ENCODE measurements at places on chromosomes 5 and 9.
A peak's percentile ranks its signal among the peaks of the same experiment; 100 is the strongest.

GRCh38 chr9:130264414-130265350, 878 bp upstream of the HMCN2 start:
- no peak for DNase-seq

DNA sequence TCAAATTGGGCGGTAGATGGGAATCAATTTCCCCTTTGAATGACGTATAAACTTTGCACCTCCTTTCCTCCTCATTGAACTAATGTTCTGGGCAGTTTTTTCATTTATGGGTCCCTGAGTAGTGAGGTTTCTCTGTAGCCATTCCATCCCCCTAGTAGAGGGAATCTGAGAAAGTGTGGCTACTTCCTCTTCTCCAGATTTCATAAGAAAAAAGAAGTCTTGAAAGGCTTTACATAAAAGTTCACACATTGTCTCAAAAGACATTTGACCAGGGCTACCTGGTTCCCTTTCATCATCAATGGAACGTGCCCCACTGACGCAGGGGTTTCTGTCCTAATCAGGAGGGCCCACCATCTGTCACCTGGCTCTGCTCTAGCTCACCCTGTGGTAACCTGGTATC, 57.3 kb downstream of the CTSL start:
- DNase-seq: no peak

GRCh38 chr9:79610791-79611614, 39.2 kb downstream of the TLE4 start:
- DNase-seq: no peak

- no peak for DNase-seq
Observed at GRCh38 chr5:140588311-140589070, 23.9 kb downstream of the SLC35A4 start.

DNA sequence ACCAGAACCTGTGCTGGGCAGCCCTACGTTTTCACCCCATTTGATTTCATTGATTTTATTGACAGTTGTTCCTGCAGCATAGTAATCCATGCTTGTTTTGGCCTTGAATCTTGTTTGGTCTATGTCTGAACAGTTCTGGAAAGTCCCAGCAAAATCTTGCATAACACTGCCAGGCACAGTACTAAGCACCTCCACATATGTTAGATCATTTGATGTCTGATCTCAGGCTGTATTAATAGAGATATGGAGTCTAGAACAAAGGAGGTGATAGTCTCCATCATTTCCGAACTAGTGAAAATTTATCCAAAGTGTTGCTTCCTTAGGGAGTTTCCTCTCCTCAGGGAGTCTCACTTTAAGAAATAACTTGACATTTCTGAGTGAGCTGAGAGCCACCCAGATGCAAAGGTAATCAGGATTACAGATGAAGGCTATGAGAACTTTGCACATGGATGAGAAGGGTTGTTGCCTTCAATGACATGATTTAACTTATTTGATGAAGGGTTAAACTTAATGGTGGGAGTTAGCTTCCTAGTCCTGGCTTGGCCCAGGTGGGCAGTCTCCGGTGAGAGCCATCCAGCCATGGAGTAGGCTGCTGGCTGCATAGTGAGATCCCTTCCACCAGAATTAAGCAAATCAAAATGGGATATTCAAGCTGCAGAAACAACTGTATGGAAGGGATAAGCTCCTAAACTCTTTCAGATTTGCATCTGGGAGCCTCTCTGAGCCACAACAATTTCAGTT, 173.8 kb upstream of the MVB12B start:
- DNase-seq: no peak

- DNase-seq: no peak
Observed at GRCh38 chr5:170067152-170067551, 38.5 kb upstream of the FOXI1 start.

- no peak for DNase-seq
Observed at GRCh38 chr5:143524338-143524945, 121.0 kb upstream of the NR3C1 start.

GRCh38 chr9:110320651-110321445, 16.8 kb downstream of the TXNDC8 start:
- DNase-seq: no peak

DNA sequence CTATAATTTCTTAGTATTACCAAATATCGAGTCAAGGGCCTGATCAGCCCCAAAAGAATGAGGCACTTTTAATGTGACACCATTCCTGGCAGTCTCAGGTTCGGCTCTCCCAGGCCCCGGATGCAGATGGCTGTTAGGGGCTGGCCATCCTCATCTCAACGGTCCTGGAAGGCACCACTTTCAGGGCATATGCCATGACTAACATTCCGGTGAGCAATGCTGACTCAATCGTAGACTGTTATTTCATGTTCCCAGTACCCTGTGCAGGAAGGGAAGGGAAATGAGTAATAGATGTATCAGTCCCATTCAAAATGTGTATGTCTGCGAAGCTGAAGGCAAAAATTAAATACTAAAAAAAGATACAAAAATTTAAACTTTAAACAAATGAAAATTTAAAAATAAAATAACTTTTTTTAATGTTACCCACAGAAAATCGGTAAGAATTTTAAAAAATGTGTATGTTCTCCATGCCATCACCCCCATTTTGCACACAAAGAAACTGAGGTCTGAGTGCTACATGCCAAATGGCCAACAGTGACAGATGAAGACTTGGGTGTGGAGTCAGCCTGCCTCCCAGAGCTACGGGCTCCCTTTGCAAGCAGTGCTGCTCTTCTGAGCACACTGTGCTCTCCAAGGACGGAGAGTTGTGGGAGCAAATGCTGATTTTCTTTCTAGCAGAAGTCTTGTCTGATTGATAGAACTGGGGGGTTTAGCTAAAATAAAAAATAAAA, 79.0 kb downstream of the GLDC start:
- peak; percentile 40 for DNase-seq

- no peak for DNase-seq
Observed at GRCh38 chr9:136052472-136052880, 42.6 kb downstream of the NACC2 start.

DNA sequence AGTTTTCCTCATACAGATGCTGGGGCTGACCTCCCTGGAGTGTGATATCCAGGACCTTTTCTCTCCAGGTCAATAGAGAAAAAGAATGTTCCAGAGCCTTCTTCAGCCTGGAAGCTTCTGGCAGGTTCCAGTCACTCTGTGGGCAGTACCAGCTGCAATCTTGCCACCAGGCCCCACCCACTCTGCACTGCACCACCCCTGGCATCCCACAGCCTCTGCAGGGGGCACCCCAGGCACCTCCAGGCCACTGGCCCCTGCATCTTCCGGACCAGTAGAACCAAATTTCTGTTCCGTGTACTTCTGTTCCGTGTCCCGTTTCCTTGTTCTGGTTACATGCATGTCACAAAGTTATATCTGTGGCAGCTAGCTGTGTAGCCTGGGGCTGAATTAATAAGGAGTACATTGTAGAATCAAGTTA, 83.3 kb upstream of the ZBTB43 start:
- no peak for DNase-seq

- no peak for DNase-seq
Observed at GRCh38 chr5:150599281-150599680, 41.2 kb upstream of the SYNPO start.

DNA sequence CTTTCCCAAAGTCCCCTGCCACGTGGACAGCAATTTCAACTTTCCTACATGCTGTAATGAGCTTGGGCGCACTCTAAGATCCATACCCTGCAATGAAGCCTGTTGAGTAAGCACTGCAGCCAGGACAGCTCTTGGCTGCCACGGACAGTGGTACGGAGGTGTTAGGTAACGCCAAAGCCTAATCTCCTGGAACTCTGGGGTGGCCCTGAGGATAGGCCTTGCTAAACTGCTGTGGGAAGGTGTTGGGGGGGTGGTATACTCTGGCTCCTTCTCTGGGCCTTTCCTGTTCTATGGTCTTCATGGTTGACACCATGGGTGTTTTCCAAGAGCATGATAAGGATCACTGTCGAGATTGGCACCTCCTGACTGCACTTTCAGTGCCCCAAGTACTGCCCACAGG, 66.4 kb upstream of the PITX1 start:
- DNase-seq: no peak

- DNase-seq: no peak
Observed at GRCh38 chr9:5002811-5003210, 17.7 kb downstream of the JAK2 start.

DNA sequence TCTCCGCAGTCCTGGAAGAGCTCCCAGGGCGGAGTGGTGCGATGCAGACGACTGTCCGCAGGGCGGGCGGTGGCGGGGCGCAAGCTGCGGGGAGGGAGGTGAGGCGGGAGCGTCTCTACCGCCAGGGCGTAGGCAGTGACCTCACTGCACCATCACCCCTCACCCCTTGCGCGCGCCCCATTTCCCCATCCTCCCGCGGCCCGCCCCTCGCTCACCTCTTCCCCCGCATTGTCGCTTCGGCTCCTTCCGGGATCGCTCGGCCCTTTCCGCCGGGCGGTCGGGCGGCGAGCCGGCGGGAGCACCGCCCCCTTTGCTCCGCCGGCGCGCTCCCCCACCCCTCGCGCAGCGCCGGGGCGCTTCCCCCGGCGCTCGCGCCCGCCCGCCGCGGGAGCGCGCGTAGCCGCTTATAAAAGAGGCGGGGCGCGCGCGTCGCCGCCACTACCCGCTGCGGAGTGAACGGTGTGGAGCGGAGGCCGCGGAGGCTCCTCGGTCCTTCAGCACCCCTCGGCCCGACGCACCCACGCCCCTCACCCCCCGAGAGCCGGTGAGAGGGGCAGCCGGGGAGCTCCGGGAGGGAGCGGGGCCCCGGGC, at the start of gene SPTAN1:
TSS of gene SPTAN1 (plus strand) at position 435 of the 591 bp plus-strand sequence. CDS start 14,154 bp downstream, outside the sequence.
- peak; percentile 90 for DNase-seq

DNA sequence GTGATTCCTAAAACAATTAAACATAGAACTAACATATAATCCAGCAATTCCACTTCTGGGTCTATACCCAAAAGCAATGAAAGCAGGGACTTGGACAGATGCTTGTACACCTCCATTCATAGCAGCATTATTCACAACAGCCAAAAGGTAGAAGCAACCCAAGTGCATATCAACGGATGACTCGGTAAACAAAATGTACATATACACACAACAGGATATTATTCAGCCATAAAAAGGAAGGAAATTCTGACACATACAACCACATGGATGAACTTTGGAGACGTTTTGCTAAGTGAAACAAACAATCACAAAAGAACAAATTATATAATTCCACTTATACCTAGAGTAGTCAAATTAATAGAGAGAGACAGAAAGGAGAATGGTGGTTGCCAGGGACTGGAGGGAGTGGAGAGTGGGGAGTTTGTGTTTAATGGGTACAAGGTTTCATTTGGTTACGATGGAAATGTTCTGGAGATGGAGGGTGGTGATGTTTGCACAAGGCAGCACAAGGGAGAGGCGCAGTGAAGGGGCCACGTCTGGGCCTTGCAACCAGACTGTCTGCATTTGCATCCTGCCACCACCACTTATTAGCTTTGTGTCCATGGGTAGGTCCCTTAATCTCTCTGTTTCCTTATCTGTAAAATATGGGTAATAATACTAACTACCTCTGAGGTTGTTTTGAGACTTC, 36.3 kb upstream of the RLN1 start:
- no peak for DNase-seq

GRCh38 chr5:131984956-131985665, 26.3 kb downstream of the ACSL6 start:
- DNase-seq: no peak

GRCh38 chr9:129644365-129644764, 2.4 kb upstream of the ASB6 start:
- no peak for DNase-seq

DNA sequence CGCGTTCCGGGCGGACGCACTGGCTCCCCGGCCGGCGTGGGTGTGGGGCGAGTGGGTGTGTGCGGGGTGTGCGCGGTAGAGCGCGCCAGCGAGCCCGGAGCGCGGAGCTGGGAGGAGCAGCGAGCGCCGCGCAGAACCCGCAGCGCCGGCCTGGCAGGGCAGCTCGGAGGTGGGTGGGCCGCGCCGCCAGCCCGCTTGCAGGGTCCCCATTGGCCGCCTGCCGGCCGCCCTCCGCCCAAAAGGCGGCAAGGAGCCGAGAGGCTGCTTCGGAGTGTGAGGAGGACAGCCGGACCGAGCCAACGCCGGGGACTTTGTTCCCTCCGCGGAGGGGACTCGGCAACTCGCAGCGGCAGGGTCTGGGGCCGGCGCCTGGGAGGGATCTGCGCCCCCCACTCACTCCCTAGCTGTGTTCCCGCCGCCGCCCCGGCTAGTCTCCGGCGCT, at the start of gene DAPK1:
TSS of gene DAPK1 (plus strand) at position 264 of the 442 bp plus-strand sequence. CDS start 1,211 bp downstream, outside the sequence.
- DNase-seq: no peak

GRCh38 chr5:73514418-73514817, 16.2 kb downstream of the BTF3 start:
- DNase-seq: no peak

- DNase-seq: no peak
Observed at GRCh38 chr9:120965344-120966012, 38.9 kb upstream of the TRAF1 start.

DNA sequence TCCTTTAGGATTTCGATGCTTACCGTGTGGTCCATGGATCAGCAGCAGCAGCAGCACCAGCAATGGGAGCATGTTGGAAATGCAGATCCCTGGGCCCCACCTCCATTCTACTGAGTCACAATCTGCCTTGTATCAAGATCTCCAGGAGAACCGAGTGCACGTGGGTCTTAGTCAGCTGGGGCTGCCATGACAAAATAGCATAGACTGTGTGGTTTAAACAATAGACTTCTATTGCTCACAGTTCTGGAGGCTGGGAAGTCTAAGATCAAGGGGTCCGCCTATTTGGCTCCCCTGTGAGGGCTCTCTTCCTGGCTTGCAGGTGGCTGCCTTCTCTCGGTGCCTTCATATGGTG, 1.3 kb upstream of the PROP1 start:
- DNase-seq: no peak

DNA sequence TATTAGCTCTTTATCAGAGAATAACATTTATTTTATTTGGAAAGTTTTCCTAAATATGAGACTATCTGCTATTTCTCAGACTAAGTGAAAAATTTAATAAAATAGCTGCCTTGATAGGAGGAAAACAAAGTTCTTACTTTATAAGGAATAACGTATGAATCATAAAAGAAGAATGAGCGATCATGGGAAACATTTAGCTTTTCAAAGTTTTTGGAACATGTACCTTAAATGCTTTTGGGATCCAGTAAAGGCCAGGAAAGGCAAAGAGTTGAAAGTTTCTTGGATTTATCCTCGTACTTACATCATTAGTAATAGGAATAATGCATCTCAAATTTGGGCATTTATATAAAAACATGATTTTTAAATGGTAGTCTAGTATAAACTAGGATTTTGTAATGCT, 19.4 kb downstream of the OGN start:
- no peak for DNase-seq

- no peak for DNase-seq
Observed at GRCh38 chr9:80797101-80797829, 892.1 kb downstream of the TLE1 start.

DNA sequence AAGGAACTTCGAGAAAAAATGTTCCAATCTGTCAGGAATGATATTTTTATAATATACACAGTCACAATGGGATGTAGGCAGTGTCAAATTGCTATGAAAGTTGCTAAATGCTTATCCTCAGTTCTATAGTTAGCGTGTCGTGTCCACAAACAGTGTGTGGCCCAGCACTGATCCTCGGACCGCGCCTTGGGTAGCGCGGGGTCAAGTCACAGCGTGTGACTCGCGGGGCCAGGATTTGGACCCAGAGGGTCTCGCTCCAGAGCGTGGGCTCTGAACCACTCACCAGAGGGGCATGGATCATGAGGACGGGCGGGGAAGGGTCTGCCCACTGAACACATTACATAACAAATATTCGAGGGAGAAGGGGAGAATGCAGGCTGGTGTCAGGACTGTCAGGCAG, 171.8 kb downstream of the C9orf50 start:
- no peak for DNase-seq

Measured in activated T-helper 9 cell treated with anti-CD3 and anti-CD28 coated beads, Interleukin-2, amount 50 U/mL, for 16 hours (primary cell).